Sciatic nerve (tissue), 2 donors: ENCODE measurements at places on chromosomes 16 and 17.

DNA sequence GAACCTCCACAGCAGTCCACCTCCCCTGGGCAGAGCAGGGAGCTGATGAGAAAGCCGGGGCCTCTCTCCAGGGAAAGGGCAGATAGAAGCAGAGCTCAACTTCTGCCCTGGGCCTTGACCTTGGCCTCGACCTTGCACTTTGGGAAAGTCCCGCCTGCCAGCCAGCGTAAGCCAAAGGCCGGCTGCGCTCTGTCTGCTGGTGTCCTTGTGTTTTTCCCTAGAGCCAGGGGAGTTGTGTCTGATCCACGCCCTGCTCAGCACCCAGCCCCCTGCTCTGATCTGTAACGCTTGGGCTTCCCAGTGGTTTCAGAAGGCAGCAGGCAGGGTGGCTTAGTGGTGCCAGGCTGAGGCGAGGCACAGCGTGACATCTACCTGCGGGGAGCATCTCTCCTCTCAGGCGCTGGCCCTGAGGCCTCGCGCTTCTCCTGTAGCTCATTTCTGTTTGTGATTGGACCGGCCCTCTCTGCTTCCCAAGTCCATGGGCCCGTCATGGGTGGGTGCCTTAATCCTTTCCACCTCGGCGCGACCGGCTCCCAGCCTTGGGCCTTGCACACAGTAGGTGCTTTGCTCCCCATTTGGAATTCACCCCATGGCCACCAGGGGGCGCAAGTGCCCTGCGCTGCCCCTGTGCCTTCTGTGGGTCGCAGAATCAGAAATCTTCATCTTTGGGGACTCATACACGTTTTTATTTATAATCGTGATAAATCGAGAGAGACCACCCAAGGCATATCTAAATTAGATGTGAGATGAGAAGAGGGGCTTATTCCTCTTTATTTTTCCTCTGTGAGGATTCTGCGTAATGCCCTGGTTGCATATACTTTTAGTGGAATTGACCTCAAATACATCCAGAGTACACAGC lies 24.2 kb downstream of the SGSH start:
- no peak for DNase-seq

DNA sequence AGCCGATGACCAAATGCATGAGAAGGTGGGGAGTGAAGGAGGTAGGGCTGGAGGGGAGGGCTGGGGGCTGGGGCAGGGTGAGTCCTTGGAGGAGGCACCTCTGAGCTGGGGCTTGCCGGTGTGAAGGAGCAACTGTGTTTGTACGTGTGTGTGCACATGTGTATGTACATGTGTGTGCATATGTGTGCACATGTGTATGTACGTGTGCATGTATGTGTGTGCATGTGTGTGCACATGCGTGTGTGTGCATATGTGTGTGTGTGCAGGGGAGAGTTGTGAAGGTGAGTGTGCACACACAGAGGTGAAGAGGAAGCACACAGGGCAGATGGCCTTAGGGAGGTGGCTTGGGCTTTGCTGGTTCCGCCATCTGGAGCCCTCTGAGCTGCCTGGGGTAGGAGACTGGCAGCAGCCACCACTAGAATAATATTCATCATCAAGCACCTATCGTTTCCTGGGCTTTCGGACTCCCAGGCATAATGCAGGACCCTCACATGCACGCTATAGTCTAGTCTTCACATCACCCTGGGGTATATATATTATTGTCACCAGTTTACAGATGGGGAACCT lies 120.9 kb upstream of the CDC42EP4 start:
- no peak for DNase-seq

GRCh38 chr16:82263521-82264143 lies 93.6 kb upstream of the MPHOSPH6 start:
- peak; percentile 62 for DNase-seq

DNA sequence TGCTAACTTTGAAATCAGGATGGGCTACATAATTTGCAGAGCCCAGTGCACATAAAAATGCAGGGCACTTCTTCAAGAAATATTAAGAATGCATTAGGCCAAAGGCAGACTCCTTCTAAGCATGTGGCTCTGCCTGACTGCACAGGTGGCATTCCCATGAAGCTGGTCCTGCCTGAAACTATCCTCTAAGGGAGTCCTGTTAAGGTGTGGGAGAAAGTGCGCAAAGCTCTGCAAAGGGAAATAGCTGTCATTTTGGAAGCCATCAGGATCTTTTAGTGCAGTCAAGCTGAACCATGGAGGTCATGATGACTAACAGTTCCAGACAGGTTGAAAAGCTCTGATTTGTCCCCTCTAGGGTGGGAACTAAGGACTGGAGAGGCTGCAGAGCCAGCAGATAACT lies 41.9 kb upstream of the CRHR1 start:
- no peak for DNase-seq

GRCh38 chr17:13462146-13462545 lies 139.6 kb downstream of the HS3ST3A1 start:
- DNase-seq, result no peak

DNA sequence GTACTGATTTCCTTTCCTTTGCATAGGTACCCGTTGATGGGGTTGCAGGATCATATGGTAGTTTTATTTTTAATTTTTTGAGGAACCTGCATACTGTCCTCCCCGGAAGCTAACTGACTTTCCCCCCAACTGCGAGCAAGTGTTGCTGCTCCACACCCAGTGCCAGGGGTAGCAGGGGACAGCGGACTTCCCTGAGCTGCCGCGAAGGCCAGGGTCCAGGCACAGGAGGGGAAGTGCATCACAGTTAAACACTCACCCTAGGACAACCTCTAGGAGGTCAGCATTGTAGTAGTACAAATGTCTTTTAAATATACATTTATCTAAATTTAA lies 201.7 kb downstream of the NPIPB11 start:
- no peak for DNase-seq
